Endothelial cell (in vitro differentiated cells): ENCODE measurements at places on chromosomes 7 and 10.
A peak's percentile ranks its signal among the peaks of the same experiment; 100 is the strongest.

DNA sequence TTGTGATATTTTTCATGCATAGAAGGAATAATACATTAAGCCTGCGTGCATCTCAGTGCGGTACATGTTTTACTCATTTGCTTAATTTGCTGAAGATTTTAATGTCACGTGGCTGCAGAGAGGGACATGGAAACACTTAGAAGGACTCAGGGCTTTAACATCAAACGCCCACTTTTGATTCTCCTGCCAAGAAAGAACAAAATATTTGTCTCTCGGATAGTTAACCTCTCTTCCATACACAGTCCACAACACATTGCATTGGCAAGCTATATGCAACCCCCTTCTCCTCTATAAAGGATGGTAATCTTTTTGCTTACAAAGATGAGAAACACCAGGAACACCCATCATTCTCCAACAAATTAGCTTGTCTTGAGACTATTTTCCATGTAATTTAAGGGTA, 148.0 kb upstream of the NRP1 start:
- DNase-seq: no peak

DNA sequence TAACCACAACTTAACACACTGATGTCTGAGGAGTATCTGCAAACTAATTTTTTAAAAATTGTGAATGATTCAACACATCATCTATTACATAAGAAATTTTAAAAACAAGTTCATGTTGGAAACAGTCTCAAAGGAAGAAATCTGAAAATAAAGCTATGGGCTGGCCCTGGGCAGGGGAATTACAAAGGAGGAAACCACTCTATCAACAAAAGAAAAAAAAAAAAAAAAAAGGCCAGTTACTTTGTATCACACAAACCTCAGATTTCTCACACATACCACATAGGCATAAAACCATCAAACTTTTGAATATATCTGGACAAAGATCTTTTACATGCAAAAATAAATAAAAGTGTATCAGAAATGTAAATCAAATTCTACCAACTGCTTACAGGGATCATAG, 20.8 kb downstream of the TIAL1 start:
- DNase-seq: no peak

DNA sequence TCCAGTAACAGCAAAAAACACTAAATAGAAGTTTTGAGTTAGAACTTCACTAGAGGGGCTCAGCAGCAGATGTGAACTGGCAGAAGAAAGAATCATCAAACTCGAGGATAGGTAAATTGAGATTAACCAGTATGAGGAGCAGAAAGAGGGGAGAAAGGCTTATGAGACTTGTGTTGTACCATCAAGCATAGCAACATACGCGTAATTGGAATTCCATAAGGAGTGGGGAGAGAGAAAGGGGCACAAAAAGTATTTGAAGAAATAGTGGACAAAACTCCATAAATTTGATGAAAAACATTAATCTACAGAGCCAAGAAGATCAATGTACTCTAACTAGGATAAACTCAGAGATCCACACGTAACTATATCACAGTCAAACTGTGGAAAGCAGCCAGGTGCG, 48.3 kb downstream of the RBAK start:
- DNase-seq: no peak

DNA sequence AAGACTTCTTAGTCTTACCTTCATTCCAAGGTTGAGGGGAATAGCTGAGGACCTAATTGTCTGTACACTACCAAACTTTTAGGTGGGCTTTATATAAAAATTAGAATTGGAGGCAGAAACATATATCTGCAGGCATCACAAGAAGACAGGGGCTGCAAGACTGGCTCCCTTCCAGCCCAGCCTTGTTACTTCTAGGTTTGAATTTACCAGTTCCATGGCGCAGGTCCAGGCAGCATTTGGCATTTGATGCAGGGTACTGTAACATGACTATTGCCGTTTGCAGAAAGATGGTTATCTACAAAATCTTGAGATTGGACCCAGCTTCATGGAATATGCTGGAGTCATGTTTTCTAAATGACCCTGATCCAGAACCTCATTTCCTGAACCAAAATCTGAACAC, 105.4 kb upstream of the RHOBTB1 start:
- no peak for DNase-seq

- DNase-seq: no peak
Observed at GRCh38 chr7:92614660-92615174, 24.5 kb upstream of the FAM133B start.

DNA sequence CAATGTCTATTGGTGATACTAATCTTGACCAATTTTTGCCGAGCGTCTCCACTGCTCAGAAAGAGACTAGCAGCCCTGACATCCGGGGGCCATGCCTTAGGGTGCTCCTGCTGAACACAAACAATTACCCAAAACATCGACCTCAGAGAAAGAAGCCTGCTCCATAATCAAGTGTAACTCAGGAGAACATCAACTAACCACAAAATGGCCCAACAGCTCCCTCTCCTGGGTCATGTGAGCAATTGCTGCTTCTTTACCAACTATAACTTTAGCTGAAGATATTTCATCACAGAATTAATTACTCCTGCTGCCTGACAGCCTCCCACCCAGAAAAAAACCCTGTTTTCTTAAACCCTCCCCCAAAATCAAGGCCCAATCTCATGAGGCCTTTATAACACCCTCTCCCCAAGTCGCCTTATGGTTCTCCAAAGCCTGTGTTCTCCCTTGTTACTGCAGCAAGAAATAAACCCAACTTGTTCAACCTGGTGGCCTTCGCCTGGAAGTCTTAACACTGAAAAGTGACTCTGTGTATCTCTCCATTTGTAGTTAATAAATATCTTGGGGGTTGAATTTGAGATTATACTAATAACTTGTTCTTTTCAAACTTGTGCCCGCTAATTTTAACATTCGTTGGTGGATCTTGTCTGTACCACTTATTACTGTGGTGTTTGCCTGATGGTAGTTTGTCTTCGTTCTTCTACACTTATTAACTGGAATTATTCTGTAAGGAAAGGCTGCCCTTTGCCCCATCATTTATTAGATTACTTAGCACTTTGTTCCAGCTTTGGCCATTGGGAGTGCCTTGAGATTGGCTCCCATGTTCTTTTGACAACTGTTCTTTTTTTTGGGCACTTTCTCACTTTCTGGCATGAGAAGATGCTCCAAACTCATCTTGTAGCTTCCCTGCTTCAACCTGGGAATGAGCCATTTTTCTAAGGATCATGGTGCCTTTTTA, 21.2 kb upstream of the RAMP3 start:
- peak; percentile 67 for DNase-seq

- DNase-seq: no peak
Observed at GRCh38 chr7:8380130-8380529, 53.3 kb upstream of the NXPH1 start.

GRCh38 chr10:70096705-70097420, 35.8 kb downstream of the AIFM2 start:
- DNase-seq: no peak

DNA sequence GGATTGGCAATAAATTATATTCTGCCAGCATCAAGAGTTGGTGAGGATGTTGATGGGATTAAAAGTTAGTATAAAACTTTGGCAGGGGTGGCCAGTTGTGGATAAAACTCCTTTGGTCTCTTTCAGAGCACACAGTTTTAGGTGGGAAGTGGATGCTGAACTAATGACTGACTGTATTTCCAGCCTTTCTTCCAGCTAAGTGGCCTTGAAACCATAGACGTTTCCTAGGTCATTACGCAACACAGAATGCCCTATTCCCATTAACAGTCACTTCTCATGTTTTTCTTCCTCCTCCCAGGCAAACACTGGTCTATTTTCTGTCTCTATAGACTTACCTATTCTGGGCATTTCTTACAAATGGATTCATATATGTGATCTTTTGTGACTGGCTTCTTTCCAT, 467.4 kb downstream of the NEBL start:
- DNase-seq: no peak

DNA sequence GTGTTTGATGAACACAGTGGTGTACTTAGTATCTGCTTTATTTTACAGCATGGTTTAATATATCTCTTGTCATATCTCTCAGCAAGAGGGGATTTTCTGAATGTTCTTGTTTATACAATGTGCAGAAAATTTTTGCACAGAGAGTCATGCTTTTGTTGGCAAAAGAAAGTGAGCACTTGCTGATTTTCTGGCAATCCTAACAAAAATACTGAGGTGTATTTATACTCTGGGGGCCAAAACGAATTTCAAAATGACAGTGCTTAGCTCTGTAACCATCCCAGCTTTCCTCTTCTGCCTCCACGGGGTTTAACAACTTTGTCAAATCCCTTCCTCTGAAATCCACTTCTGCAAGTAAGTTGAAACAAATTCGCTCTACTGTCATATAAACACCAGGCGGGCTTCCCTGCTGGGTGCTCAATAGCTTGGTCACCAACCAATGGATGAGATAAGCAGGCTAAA, 169.2 kb downstream of the NOC3L start:
- DNase-seq: no peak

DNA sequence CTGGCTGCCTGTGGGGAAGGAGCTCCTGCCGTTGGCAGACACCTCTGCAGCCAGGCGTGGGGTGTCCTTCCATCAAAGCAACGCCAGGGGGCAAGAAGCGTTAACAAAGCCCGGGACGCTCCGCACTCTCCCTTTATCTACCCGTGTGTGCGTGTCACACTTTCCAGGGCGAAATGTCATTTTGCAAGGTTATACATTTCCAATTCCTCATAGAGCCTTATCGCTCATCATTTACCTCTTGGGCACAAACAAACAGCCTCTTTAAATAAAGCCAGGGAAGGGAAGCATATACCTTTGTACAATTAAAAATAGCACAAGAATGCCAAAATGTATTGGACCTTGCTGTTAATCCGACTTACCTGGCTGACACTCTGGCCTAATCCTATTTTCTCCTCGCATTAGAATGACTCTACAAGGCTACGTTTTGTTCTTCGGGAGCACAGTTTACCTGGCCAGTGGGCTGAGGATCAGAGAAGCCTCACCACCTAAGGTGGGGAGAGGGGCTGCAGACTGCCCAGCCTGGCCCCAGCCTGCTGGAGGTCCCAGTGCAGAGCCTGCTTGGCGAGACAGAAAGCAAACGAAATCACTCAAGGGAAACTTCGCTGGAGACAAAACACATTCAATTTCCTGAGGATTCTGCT, 77.6 kb upstream of the EN2 start:
- DNase-seq: peak; percentile 81

DNA sequence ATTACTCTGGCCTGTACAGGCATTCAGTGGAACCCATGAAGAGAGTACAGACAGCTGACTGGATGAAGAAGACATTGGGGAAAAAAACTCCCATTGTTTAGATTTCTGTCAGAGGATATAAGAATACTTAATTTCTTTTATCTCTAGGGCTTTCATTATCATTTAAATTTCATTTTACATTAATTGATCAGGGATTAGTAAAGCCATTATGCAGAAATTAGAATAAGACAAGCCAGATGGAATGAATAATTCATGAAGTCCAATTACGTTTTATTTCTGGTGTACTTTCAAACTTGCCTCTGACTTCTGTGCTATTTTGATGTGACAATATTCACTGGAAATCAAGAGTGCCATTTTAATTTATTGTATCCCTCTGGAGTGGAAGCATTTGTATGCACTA, 247.0 kb downstream of the SLC25A13 start:
- DNase-seq: no peak

DNA sequence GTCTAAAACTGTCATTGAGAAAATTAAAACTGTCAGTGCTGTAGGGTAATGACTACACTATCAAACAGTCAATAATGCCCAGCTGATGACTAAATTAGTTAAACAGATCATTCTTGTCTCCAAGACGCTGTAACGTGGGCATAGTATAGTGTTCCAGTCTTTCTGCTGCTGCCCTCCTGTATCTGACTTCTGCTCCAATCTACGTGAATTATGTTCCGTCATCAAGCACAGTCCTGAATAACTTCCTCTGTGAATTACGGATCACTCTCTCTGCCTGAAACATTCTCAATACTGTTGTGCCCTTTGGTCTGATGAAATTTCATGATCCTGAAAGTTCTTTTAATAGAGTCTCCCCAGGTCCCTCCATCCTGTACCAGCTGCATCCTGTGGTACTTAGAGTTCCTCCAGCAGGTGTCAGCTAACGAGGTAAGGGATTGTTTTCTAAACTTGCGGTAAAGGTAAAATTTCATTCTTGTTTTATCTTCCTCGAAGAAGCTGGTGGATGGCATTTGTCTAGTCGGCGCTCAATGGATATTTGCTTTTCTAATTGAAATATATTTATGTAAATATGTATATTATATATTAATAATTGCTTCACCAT, 393.5 kb upstream of the ADARB2 start:
- no peak for DNase-seq

GRCh38 chr10:3959370-3960325, 174.6 kb upstream of the KLF6 start:
- no peak for DNase-seq

DNA sequence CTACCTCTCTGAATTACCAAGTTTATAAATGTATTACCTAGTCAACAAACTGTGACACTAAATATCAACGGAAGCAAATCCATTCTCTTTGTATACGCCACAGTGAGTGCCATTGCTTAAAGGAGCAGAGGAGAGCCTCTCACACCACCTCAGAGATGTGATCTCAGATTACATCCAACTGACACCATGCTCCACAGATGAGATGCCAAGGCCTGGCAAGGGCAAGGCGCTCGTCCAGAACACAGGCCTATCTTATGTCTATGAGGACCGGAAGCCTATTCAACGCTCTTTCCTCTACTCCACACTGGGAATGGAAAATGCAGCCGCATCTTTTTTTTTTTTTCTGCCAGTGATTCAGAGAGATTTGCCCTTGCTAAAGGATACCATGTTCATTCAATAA, 11.4 kb downstream of the PDIA4 start:
- no peak for DNase-seq

DNA sequence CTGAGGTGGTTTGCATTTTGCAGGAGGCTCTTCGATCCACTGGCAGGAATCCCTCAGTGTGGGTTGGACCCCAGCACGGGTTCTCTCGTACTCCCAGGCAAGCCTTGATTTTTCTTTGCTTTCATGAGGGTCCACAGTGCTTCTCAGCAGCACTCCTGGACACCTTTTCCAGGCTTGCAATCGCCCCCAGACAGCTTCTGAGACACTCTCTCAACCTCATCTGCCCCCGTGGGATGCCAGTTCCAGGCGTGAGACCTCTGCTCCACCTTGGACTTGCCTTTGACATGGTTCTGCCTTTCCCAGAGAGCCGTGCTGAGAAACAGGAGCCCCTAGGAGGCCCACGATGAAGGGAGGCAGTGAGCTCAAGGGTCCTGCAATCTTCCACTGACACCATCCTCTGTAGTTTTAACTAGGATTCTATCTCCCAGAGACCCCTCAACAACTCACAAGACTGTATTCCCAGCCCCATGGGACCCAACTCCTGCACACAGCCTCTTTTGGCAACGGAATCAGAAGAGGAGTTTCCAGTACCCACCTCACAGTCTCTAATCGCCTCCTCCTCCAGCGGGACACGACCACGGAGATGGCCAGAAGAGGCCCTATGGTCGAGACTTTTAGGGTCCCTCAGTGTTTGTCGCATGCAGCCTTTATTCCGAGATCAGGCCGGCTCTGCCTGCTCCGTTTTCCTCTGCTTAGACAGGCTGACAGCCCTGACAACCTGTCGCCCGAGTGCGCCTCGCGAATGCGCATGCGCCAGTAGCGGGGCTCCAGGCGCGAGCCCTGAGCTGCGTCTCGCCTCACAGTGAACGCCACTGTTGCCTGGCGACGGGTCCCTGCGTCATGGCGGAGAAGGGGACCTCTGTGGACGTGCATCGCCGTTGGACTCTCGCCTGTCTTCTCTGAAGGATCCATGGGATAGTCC, 26.0 kb upstream of the ZNF273 start:
- DNase-seq: peak; percentile 72

- no peak for DNase-seq
Observed at GRCh38 chr10:107856047-107856315, 691.5 kb upstream of the SORCS1 start.

- DNase-seq: peak; percentile 56
Observed at GRCh38 chr10:99172128-99172738, 63.4 kb downstream of the HPSE2 start.

- DNase-seq: no peak
Observed at GRCh38 chr7:44311561-44312495, 13.6 kb downstream of the CAMK2B start.
